ENCODE measurements at places on chromosomes 1 and 21. TPM values are rescaled to one million over a fixed set of nuclear protein-coding genes. Genes with fewer than 3 reads are reported as not detected.

DNA sequence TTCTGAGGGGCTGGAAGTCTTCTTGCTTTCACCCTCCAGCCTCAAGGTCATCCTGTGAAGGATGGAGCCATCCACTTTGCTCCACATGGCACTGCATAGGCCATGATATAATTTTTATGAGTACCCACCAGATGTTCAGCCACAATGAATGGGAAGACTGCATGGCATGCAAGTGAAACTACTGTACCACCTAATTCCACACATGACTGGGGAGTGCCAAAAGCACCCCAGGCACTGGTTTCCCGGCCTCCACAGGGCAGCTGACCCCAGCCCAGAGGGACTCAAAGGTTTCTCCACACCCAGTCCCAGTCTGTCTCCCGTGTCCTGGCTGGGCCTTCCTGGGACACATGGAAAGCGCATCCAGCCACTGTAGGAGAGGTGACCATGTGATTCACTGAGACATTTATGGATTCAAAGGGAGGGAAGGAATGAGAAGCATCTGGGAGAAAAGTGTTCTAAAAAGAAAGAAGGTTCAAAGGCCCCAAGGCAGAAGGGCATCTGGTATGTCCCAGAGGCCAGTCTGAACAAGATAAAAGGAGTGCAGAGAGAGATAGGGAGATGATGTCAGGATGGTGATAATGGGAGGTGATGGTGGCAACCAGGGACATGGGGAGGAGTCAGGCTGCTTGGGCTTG lies 12.1 kb downstream of the RHOU start:
- DNase-seq = no peak

DNA sequence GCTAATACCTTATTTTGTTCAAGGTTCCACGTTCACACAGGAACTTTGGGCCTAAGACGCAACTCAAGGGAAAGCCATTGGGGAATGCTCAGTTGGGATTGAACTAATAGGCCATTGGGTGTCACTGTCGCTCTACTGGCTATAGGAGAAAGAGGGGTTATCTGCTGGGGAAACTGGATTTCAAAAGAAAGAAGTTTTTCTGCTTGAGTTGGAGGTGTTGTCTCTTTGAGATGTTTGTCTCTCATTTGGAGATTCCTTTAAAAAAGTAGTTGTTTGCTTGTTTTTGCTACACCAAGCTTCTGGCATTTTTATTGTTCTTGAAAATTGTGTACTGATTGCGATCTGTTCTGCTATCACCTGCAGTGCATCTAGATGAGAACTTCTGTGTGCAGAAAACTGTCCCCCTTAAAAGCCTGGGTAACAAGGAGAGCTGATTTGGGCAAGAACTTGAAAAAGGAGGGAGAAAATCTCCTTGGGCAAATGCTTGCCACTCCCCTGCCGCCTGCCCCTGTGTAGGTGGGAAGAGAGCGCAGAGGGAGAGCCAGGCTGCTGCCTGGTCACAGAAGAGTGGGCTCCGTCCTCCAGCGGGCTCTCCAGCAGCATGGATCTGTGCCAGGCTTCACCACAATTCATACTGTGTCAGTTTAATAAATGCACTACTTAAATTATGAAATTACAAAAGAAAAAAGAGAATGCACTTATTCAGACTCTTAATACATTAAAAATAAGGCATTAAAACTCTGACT lies 39.9 kb downstream of the PEX14 start:
- DNase-seq = no peak

DNA sequence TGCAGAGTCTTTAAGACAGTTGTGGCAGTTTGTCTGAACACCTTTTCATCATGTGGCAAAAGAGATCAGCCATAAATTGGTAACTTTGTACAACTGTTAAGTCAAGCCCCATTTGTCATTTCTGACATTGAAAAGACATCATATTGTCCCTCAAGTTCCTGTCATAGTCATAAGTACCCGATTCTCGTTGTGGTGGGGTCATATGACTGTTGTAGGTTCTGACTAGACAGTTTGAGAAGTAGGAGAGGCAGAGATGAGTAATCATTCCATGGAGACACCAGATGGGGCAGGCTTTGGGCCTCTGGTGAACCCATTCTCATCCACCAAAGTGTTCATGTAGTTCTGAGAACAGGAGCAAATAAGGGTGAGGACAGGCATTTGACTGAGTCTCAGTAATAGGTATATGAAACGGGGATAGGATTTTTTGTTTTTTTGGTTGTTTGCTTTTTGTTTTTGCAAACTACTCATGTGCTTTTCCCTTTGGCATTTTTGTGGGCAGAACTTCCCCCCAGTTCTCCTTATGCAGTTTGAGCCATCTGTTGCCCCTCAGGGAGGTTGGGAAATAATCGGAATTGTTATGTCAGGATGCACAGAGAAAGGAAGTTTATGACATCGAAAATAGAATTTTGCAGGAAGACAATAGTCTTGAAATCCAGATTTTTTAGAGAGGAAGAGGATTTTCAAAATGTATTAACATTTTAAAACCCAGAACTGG lies 86.9 kb upstream of the KCNE2 start:
- DNase-seq = no peak

DNA sequence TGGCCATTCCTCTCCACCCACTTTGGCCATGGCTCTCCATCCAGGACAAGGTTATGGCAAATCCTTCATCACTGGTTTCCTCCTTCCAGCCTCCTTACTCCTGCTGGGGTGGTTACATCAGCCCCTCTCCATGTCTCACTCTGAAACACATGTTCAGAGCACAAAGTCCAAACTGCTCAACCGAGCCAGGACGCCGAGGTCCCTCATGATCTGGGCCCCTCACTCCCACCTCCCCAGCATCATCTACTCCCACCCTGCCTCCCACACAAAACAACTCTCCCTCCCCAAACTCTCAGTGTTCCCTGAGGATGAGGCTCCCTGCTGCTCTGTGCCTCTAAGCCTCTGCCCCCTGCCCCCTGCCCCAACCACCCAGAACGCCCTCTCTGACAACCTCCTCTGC lies 33.3 kb upstream of the ZBTB40 start:
- DNase-seq = peak; percentile 34

- no peak for DNase-seq
Observed at GRCh38 chr1:214066936-214067335, 79.2 kb downstream of the PROX1 start.

GRCh38 chr1:81424061-81424460 lies 376.7 kb upstream of the ADGRL2 start:
- no peak for DNase-seq

DNA sequence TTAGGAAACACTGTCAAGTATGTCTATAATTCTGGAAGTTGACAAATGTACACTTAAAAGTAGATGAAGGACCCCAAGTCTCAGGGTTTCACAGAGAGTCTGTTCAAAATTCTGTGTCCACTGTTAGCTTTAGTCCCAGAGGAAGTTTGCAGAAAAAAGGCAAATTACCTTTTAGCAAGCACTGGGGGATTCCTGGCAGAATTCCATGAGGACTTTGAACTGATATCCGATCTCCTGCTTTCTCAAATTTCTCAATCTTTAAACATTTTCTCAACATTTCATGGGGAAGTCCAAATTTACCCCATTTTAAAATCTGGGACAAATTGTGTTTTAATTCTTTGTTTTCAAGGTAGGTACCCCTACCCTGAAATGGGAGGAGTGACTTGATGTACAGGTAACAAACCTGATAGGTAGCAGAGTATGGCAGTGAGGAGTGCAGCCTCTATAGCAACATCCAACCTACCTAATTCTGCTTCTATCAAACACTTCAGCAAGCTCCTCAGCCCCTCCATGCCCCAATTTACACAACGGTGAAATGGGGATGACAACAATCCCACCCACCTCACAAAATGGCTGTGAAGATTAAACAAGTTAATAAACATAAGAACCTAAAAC lies 344.9 kb downstream of the OMA1 start:
- DNase-seq = no peak

DNA sequence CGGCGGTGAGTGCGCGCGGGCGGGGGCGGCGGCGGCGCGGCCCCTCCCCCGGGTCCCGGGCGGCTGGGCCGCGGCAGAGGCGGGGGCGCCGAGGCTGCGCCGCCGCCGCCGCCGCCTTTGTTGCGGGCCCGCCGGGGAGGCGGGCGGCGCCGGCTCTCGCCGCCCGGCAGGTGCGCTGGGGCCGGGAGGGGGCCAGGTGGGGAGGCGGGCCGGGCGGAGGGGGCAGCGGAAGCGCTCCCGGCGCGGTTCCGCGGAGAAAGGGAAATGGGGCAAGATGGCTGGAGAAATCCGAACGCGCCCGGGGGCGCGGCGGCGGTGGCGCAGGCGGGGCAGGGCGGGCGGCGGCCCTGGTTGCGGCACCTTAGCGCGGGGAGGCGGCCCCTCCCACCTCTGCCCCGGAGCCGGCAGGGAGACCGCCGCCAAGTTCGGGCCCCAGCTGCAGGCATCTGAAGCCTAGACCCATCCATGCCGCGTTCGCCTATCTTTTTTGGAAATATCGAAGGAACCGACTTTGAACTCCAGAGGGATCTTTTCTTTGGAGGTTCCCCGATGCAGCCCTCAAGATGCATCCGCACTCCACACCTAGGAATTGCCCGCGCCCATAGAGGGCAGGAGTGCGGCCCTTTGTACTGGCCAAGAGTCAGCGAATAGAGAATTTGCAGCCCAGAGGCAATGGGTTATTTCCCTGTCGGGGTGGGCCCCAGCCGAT lies 479 bp downstream of the POGK start:
- no peak for DNase-seq

DNA sequence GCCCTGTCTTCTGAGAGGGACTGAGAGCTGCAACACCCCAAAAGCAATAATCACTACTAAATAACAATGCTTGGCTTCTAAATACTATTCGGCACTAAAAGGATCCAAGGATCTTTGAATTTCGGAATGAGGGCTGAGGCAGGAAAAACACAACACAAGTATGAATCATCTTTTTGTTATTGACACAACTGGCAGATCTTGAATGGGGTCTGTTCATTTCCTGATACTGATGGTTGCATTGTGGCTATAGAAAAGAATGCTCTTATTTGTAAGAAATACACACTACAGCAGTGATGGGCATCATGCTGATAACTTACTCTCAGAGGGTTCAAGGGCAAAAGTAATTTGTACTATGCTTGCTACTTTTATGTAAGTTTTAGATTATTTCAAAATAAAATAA lies 149.2 kb upstream of the PLD5 start:
- no peak for DNase-seq

- DNase-seq = no peak
Observed at GRCh38 chr1:50610563-50610962, 187.3 kb upstream of the DMRTA2 start.

- no peak for DNase-seq
Observed at GRCh38 chr1:109892561-109893368, 17.9 kb upstream of the CSF1 start.

DNA sequence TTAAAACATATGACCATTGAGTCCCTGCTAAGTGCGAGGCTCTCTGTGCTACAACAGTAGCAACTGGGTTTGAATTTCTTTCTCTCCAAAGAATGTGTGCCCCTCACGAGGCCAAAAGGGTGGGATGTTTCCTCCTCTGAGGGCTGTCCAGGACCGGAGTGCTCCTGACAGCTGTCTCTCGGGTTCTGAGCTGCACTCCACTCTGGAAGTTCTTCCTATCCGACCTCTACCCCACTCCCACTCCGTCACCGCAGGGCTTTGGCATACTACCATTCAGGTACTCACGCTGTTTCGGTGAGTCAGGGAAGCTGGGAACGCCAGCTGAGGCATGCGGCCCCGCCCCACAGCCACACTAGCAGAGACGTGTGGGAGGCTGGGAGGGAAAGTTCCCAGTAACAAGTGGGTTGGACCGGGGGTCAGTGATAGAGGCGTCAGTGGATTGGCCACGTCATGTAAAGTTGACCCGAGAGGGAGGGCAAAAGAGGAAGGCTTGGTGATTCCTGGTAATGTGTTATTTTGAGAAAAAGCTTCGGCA lies 705 bp upstream of the SLC50A1 start:
- no peak for DNase-seq

GRCh38 chr1:17554954-17555353 lies 15.5 kb downstream of the ARHGEF10L start:
- no peak for DNase-seq

DNA sequence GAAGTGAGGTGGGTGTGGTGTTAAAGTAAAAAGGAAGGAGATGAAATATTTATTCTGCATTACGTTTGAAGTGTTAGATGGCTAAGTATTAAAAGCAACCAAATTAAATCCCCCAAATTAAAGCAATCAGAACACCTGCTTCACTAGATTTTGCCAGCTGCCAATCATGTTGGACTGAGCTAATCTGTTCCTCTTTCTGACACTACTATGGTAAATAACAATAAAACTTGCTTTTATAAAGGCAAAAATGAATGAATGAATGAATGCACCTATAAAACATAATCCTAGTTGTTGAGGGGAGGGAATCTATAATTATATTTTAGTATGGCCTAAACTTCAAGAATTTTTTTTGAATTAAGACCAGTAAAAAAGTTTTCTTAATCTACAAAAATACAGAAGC lies 51.0 kb downstream of the RAB3GAP2 start:
- DNase-seq = no peak

DNA sequence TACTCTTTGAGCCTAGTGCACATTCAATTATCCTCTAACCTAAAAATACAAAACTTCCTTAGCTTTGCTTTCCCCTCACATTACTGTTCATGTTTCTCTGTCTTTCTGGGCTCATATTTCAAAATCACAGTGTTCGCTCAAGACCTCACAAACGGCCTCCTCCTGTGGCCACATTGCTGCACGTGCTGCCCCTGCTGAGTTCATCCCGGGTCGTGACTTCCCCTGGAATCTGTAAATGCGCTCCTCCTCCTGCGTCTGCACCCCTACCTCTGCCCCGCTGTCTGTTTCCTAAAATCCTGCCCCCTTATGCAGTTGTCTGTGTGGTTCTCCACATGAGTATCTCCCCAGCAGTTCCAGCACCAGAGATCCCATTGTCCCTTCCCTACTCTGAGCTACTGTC lies 45.5 kb upstream of the RAVER2 start:
- no peak for DNase-seq

- no peak for DNase-seq
Observed at GRCh38 chr1:77405186-77405585, 123.4 kb downstream of the AK5 start.

Gene LAMTOR5
- 125 TPM for total RNA-seq

Gene LMX1A
- not detected for total RNA-seq

Gene KRTAP24-1
- total RNA-seq = not detected

Gene DNAJC8
- total RNA-seq = 93.0 TPM

Gene FAM167B
- total RNA-seq = 2.8 TPM

Gene TNFRSF1B
- 7.4 TPM for total RNA-seq

Gene RIPK4
- 2.4 TPM for total RNA-seq

Gene DPT
- 1.1 TPM for total RNA-seq

Gene CELA3A
- not detected for total RNA-seq

Data from osteocyte (in vitro differentiated cells).